ENCODE measurements at places on chromosomes 1 and 21.

- DNase-seq: no peak
These were observed 1548.6 kb upstream of the B3GALT2 start for GRCh38 chr1:194734970-194735369.

GRCh38 chr1:29365906-29366670 is 129.8 kb downstream of the PTPRU start:
- no peak for DNase-seq

DNA sequence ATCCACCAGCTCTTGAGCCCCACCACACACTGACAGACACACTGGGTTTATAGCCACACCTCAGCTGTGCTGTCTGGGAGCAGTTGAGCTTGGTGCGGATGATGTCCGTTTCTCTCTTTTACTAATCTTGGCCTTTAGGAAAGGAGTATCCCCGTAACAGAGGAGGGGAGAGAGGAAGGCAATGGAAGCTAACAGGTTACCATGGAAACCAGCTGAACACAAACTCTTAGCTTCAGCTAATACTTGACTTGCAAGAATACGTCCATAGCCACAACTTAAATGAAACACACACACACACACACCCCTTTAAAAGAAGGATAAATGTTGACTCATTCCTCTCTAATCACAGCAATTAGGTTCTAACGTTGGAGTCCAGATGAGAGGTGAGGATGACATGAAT is 28.0 kb upstream of the LRRN2 start:
- no peak for DNase-seq

DNA sequence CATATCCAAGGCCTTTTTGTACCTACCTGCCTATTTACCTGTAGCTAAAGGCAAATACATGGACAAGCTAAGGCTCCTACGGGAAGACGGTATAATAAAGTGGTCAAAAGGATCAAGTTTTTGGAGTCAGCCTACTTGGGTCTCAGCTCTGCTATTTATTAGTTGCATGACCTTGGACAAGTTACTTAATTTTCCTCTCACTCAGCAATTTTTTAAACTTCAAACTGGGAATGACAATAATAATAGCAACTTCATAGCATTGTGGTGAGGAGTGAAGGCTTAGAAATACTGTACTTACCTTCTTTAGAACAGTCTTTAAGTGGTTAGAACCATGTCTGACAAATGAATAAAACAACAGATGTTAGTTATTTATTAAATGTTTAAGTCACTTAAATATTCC is 60.2 kb upstream of the SLC35F3 start:
- DNase-seq: no peak

- DNase-seq: no peak
These were observed 10.1 kb downstream of the KDM1A start for GRCh38 chr1:23029337-23029736.

DNA sequence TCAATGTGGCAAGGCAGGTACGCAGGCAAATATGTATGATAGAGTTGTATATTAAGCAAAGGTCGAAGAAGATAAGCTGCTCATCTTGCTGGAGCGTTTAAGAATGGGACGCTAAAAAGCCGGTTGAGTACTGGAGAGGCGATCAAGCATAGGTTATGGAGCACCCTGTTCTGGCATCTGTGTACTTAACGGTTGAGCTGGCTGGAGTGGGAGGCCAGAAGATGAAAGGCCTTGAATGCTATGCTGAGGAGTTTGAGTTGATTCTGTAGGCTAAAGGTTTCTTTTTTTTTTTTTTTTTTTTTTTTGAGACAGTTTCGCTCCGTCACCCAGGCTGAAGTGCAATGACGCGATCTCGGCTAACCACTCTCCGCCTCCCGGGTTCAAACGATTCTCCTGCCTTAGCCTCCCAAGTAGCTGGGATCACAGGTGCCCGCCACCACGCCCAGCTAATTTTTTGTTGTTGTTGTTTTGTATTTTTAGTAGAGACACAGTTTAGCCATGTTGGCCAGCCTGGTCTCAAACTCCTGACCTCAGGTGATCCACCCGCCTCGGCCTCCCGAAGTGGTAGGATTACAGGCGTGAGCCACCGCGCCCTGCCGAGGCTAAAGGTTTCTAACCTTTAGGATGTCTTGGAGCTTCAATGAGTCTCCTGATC is 850 bp upstream of the KHDC4 start:
- no peak for DNase-seq

- DNase-seq: no peak
These were observed 574.7 kb upstream of the ADGRL2 start for GRCh38 chr1:81225789-81226602.
